ENCODE measurements at places on chromosomes 13 and 19.
A peak's percentile ranks its signal among the peaks of the same experiment; 100 is the strongest.

GRCh38 chr19:6720369-6721137 lies at the start of gene C3:
Gene C3, minus strand, starts transcription at chr19:6720650. Its CDS starts 61 bp downstream, at chr19:6720589.
- peak; percentile 91 for DNase-seq

DNA sequence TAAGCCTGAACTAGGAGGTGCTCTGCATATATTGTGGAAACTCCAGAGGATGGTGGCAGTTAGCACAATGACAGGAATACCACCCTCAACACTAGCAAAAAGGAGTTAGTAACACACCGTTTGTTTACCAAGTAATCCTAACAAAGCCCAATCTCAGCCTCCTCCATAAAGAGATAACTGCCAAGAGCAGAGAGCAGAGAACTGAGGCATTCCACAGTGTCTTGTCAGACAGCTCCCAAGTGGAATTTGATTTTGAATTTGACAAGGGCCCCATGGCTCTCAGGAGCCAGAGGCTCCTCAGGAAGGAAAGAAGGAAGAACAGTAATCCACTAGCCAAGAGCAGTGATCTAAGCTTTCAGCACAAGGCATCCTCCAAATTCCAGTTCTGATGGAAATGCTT lies 298.6 kb downstream of the DCLK1 start:
- no peak for DNase-seq

GRCh38 chr13:106468207-106468606 lies 67.3 kb downstream of the EFNB2 start:
- no peak for DNase-seq

- no peak for DNase-seq
Measured at GRCh38 chr13:97852181-97852874, 101.1 kb upstream of the IPO5 start.

DNA sequence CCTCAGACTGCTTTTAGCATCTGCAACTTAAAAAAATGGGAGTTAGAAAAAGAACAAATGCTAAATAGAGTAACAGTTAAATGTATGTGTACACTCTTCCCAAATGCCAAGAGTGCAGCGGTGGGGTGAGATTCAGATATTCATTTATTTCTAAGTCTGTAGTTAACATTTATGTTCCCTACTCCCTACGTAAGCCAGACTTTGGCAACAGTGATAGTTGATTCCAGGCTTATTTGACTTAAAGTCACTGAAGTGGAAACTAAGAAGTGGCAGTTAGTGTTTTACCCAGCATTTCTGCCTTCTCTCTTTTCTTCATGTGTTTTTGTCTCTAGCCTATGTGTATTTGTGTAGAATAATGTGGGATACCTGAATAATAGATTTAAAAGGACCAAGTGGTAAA lies 4.5 kb downstream of the MIR17HG start:
- DNase-seq, result no peak

GRCh38 chr13:48506092-48506701 lies 26.7 kb downstream of the RCBTB2 start:
- DNase-seq, result no peak

All from lower leg skin (tissue), 4 donors.